ENCODE measurements at places on chromosomes 3 and 15. TPM values are rescaled to one million over a fixed set of nuclear protein-coding genes. Genes with fewer than 3 reads are reported as not detected.

DNA sequence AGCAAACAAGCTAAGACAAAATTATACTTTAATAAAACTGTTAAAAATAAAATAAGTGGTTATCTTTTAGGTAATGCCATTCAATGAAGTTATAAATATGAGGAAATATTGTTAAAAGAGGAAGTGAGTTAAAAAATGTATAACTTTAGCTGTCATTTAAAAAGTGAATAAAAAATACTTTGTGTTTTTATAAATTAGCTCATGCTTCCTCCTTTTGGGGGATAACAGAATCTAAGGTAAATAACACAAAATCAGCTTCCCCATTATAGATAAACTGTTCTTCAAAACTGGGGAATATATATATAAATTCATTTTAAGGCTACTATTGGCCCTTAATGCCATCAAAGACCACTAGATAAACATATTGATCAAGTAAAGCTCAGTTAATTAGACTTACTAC, 113.7 kb upstream of the AADACL2 start:
- no peak for DNase-seq

DPPA4 gene
- not detected for total RNA-seq

GRK7 gene
- total RNA-seq, result not detected

DNA sequence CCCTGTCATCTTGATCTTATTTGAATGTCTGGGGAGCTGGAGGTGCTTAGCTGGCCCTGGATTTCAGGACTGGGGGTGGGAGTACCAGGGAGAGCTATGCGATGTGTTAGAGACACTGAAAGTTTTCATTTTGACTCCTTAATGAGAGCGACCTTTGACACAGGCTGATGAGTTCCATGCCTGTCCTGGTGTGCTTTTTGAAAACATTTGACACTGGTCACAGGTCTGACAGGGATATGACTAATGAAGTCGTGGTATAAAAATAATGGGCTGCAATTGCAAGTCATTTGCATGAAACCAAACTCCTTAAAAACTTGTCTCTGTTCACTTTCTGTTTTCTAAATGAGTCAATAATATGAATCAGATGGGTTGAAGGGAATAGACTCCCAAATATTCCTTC, 81.9 kb downstream of the MECOM start:
- no peak for DNase-seq

DNA sequence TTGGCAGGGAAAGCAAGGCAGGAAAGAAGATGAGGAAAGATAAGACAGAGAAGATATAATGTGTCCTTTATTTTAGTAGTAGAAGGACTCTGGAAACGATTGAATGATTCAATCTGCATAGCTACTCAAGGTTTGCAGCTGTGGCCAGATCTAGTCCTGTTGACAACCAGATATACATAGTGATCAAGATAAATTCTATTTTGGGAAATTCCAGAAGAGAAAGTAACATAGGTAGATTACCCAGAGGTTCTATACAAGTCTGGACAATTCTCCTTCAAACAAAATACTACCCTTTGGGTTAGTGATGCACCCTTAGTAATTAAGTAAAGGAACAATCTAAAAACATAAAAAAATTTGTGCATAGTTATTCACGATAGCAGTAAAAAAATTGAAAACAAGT, 9.4 kb downstream of the TERC start:
- no peak for DNase-seq

TMEM40 gene
- not detected for total RNA-seq

DNA sequence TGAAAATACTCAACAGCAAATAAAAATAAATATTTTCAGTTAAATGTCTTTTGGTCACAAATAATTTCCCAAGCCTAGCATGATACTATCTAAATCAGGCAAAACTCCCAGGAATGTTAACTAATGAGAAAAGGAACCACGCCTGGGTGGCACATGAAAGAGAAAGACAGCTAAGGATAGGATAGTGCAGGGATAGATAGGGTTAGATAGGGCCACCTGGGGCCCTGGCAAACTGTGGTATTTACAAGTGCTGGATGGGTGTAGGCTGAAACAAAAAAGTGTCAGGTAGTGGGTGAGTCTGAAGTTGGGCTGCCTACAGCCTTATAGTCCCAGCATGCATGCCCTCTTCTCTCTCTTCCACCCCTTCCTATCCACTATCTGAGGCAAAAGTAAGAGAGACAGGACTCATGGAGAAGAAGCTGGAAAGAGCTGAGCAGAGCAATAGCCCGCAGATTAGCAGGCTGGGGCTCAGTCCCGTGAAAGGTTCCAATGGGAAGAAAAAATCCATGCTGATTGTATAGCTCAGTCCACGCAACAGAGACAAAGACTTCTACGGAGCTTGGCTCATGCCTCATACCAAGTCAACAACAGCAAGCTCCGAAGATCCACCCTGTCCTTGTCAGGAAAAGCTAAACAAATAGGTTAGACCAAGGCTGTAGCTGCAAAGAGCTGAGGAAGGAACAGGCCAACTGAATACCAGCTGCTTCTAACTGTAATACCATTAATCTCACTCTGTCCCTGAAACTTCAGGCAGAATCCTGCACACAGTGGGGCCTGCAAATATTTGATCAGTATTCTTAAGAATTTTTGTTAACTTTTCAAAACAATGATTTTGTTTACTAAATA, 342.1 kb upstream of the ATP11B start:
- no peak for DNase-seq

- DNase-seq, result no peak
Measured at GRCh38 chr3:9339761-9340471, 22.9 kb upstream of the THUMPD3 start.

DNA sequence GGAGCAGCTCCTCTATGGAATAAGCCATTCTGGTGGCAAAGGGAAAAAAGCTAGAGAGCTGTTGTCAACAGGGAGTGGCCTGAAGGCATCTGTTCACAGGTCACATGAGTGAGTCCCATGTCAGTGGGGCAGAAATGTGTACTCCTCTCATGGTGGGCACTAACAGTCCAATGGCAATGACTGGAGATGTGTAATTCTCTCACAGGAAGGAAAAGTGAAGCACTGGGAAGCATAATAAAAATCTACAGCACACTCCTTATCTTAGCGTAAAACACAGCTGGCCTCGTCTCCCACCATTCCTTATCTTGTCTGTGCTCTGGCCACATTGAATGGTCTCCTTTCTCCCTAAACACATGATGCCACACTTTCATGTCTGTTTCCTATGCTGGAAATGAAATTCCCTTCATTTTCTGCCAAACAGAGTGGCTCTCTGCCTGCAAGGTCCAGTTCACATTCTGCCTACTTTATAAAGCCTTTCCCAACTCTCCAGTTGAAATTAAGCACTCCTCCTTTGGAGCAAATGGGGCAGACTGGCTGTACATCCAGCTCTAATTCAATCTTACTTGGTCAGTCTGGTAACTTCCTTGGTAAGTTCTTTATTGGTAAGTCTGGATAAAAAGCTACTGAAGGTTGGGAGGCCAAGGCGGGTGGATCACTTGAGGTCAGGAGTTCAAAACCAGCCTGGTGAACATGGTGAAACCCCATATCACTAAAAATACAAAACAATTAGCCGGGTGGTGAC, 139.8 kb downstream of the RPL22L1 start:
- DNase-seq, result no peak

DNA sequence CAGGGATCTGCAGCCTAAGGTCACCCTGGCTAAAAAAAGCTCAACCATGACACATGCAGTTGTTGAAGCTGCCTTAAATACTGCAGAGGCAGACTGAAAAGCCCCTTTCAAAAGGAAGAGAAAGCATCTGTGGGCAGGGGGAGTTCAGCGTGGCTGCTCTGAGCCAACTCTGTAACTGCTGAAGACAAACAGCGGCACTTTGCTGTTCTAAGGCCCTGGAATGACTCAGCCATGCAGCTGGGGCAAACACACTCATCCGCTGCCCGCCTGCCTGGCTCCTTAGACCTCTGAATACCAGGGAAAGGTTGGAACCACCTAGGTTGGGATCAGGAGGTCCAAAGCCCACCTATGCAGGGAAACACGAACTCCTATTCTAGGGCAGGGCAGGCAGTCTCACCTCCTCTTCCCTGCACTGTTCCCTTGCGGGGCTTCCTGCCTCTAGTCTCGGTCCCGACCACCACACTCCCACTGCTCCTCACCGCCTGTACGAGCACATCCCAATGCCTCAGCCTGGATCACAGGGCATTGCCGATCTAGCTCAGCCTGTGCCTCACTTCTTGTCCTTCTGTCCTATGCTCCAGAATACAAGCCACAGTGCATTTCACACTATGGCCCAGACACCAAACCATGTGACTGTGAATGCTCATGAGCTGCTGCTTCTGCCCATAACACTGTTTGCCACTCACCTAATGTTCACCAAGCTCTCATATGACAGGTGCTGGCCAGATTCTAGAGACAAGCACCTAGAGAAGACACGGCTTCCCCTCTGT, 6.6 kb upstream of the MUSTN1 start:
- no peak for DNase-seq

- DNase-seq, result no peak
Measured at GRCh38 chr3:108973019-108973418, 19.3 kb upstream of the GUCA1C start.

NRROS gene
- total RNA-seq, result 1.3 TPM

DNA sequence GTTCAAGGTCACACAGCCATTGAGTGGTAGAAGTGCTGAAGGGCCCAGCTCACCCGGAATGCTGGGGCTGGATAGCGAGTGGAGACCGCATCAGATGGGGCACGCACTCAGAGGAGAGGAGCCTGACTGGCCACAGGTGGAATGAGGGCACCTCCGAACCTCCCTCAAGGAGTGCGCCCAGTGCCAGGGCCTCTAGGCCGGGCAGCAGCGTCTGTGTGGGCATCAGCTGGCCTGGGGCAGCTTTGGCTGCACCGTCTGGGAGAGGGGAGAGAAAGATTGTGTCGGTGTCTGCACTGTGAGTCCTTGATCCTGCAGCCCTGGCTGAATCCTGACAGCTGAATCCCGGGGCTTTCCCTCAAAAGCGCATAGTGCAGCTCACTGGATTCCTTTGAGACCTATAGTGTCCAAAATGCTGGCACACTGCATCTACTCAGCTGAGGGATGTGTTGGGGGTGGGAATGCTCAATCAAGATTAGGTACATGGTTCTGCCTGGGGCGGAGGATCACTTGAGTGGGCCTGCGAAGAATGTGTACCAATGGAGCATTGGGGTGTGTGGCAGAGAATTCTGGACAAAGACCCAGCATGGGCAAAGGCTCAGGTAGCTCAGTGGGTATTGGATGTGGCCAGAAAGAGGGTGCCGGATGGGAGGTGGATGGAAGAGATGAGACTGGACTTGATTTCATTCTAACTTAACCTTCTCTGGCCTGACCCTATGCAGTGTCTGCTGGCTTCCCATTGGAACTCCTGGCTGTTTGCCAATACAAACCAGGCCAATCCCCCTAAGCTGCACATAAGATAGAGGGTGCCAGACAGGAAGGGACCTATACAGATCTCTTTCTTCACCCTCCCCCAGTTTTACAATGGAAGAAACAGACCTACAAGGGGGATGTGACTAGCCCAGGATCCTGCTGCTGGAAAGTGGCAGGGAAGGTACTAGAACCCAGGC, 950 bp downstream of the ANKDD1A start:
- DNase-seq, result no peak

DNA sequence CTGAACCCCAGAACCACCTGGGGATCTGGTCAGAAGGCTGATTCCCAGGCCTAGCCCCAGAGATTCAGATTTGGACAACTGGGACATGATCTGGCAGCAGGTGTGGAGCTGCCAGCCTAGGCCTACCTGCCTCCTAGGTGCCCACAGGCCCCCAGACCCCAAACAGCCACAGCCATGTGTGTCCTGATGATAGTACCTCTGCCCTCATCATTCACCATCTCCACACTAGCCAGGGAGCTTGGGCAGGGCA, 34.7 kb downstream of the HMCES start:
- no peak for DNase-seq

GRCh38 chr3:20669184-20669583, 483.2 kb upstream of the SGO1 start:
- DNase-seq, result no peak

DNA sequence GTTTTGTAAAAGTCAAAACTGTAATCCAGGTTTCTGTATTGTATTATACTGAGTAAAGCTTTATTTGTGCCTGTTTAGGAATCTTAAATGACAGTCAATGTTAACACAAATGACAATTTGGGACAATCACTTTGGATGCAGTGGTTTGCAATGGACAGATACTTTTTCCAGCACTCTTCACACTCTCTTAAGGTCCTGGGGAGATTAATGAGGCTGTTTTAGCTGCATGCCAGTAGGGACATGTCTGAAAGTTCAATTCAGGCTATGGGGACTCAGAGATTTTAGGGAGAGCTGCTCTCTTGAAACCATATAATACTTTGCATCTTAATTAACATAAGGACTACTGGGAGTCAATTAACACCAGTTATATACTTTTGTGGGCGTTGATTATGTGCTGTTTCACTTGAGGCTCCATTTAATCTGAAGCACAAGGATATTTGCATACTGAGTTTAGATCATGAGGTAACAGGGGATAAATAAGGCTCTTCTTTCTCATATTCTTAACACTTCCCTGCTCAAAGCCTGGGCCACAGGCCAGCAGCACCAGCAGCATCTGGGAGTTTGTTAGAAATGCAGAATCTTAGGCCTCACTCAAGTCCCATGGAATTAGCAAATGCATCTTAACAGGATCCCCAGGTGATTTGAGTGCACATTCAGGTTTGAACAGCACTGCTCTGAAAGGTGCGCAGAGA, 972.8 kb downstream of the PLOD2 start:
- no peak for DNase-seq

GRCh38 chr3:125310623-125311081, 64.5 kb downstream of the ZNF148 start:
- peak; percentile 22 for DNase-seq

GRCh38 chr3:153978006-153978405, 143.2 kb upstream of the ARHGEF26 start:
- no peak for DNase-seq

DNA sequence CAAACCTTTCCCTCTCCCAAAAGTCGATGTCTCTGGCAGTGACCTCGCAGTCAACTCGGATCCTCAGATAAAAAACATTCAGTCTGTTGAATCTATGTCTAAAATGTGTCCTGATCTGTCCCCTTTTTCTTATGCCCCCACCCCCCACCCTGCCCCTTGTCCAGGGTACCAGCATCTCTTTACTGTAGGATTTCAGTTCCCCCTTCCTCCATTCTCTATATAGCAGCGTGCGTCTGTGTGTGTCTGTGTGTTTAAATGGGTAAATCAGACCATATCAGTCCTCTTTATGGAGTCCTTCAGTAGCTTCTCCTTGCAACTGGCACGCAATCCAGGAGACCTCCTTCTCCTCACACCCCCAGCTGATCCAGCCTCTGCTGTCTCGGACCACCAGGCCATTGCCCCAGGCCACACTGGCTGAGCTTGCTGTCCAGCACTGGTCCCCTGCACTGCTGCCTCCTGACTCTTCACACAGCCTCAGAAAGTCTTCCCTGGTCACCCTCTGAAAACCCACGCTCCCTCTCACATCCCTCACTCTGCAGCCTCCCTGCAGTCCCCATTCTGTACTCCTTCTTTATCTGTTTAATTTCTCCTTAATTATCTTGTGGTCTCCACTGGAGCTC, 1.5 kb downstream of the LRRK1 start:
- no peak for DNase-seq

DNA sequence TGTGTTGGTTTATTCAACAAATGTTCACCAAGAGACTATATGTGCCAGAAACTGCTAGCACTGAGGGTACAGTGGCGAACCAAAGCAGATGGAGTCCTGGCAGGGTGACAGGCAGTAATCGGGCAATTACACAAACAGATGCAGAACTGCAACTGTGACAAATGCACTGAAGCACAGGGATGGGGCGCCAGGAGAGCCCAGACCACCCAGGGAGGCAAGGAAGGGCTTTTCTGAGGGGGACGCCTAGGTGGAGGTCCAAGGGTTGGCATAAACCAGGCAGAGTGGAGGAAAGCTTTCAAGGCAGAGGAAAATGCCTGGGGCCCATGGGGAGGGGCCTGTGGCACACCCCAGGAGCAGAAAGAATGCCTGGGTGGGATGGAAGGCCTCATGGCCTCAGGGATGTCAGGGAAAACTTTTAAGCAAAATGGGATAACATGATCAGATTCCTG, 5.5 kb downstream of the DIS3L start:
- DNase-seq, result no peak

- no peak for DNase-seq
Measured at GRCh38 chr15:37995461-37996347, 61.3 kb downstream of the TMCO5A start.
